ENCODE measurements at places on chromosomes 4 and X. TPM values are rescaled to one million over a fixed set of nuclear protein-coding genes. Genes with fewer than 3 reads are reported as not detected.

PDCL2 gene
- not detected for total RNA-seq

TMPRSS11F gene
- not detected for total RNA-seq

TEX11 gene
- not detected for total RNA-seq

RTL9 gene
- total RNA-seq = 0.15 TPM

ZNF275 gene
- 6.8 TPM for total RNA-seq

LRCH2 gene
- total RNA-seq = 0.05 TPM

CT55 gene
- total RNA-seq = not detected

SPON2 gene
- total RNA-seq = 0.27 TPM

CSAG1 gene
- total RNA-seq = 0.53 TPM

RHOH gene
- 0.20 TPM for total RNA-seq

PCDH11X gene
- total RNA-seq = 0.02 TPM

XKRX gene
- 0.89 TPM for total RNA-seq

USP17L21 gene
- total RNA-seq = not detected

MAGEB6B gene
- not detected for total RNA-seq

BANK1 gene
- total RNA-seq = 0.80 TPM

SLIT2 gene
- 0.02 TPM for total RNA-seq

FGFBP1 gene
- total RNA-seq = 2.5 TPM

STPG2 gene
- not detected for total RNA-seq

GDPD2 gene
- total RNA-seq = 0.03 TPM

HOPX gene
- not detected for total RNA-seq

MGARP gene
- 0.57 TPM for total RNA-seq

PASD1 gene
- total RNA-seq = not detected

HPGD gene
- 79.0 TPM for total RNA-seq

Measured in A549 treated with dexamethasone at 1 μM for 4 hours (cell line).